ENCODE measurements at places on chromosomes 1 and 21. TPM values are rescaled to one million over a fixed set of nuclear protein-coding genes. Genes with fewer than 3 reads are reported as not detected.

FGR gene
- total RNA-seq, result not detected

ETNK2 gene
- total RNA-seq, result 5.3 TPM

LGALS8 gene
- total RNA-seq, result 33.3 TPM

KLHDC7A gene
- total RNA-seq, result 16.3 TPM

CRABP2 gene
- not detected for total RNA-seq

DDR2 gene
- not detected for total RNA-seq

PTGFR gene
- not detected for total RNA-seq

BARHL2 gene
- total RNA-seq, result not detected

FMO3 gene
- not detected for total RNA-seq

ARHGAP29 gene
- total RNA-seq, result 37.5 TPM

SPATA21 gene
- not detected for total RNA-seq

RAB3B gene
- 1.5 TPM for total RNA-seq
